ENCODE measurements at places on chromosomes 5 and 9.

DNA sequence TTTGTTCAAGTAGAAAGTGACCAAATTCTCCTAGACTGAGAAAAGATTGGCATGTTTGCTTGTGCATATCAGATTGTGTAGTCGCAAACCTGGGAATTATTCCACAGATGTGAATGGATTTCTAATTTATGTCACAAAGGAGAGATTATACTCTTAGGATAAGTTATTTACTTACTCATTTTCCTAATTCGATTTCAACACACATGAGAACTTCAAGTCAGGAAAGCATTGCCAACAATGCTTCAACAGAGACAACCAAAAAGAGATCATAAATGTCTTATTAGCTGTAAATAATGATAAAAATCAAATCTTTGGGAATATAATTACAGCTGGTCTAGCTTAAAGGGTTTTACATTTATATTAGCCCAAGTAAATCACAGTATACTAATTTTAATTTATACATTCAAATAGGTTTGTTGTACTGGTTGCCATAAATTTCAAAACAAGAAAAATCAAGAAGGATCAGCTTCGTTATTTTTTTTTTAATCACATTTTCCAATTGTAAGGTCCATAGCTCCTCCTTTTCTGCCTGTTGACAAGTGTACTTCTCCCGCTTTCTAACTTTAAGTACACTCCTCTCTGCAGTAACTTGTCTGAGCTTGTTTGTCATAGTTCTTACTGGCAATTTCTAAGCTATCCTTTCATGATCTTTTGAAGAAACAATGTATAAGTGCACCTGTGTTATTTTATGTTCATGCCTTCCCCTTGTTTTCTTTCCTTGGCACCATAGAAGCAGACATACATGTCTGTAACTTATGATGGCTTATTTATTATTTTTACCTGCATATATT is 246.6 kb downstream of the DEPDC1B start:
- DNase-seq: no peak

DNA sequence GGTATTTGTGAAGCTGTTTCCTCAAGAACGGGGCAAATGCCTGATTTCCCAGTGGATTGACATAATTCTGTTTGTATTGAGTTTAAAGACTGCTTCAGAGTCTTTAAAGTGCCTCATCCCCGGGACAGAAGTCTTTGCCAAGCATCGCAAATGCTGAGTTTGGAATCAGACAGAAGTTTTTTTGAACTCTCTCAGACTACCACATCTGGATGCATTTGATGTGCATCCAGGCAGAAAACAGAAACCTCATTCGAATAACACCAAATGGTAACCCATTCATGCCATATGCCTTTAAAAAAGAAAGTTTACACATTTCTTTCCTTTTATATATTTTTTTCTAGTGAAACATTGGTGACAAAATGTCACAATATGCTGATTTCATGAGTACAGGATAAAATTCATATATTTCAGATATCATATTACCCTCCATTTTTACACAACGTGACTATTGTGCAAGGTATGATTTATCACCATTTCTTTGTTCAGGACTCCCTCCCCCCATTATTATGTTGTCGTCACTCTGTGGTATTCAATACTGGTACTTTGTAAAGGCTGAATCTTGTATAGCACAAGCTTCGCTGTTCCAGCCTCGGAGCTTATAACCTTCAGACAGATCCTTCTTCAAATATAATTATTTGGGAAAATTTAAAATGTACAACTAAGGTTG is 91.1 kb downstream of the ZNF608 start:
- no peak for DNase-seq

- peak; percentile 80 for DNase-seq
Measured at GRCh38 chr5:139383275-139383992, at the start of gene SLC23A1. SLC23A1 (minus strand) TSS chr5:139383297; CDS start chr5:139383253, 44 bp downstream.

GRCh38 chr5:167219298-167219697 is 1072.1 kb upstream of the WWC1 start:
- no peak for DNase-seq

DNA sequence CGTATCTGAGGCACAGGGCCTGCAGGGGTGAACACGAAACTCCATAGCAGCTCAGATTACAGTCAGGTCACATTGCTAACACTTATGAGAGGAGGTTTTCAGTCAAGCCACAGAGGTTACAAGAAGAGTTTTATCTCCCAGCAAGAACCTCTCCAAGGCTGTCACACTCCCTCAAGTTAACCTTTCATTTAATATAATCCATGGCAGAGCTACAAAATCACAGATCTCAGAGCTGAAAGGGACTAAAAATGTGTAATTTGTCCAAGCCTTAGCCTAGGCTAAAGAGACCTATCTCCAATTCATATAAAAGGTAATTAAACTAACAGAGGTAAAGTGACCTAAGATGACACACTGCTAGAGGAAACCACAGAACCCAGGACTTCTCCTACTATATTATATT is 57.2 kb downstream of the MLANA start:
- no peak for DNase-seq

- no peak for DNase-seq
Measured at GRCh38 chr9:34252016-34252415, 73.2 kb downstream of the UBAP1 start.

- no peak for DNase-seq
Measured at GRCh38 chr9:106922026-106922425, 59.1 kb downstream of the ZNF462 start.

- DNase-seq: no peak
Measured at GRCh38 chr5:5314166-5314565, 108.3 kb upstream of the ICE1 start.

DNA sequence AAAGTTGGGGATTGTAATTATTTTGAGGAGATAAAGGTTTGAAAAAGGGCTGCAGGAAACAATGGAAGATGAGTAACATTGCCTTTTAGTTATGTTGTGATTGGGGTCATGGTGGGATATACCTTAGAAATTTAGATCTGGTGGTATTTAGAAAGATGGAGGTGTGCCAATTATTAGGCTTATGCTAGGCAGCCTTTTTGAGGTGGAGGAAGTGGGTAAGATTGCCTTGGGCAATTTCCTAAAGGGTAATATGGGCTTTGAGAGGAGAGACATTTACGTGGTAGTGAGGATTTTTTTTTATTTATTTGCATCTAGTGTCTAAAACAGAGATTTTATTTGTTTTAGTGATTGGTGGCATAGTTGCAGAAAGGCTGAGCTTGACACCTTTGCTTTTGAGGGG is 10.5 kb downstream of the HSPA4 start:
- DNase-seq: no peak

DNA sequence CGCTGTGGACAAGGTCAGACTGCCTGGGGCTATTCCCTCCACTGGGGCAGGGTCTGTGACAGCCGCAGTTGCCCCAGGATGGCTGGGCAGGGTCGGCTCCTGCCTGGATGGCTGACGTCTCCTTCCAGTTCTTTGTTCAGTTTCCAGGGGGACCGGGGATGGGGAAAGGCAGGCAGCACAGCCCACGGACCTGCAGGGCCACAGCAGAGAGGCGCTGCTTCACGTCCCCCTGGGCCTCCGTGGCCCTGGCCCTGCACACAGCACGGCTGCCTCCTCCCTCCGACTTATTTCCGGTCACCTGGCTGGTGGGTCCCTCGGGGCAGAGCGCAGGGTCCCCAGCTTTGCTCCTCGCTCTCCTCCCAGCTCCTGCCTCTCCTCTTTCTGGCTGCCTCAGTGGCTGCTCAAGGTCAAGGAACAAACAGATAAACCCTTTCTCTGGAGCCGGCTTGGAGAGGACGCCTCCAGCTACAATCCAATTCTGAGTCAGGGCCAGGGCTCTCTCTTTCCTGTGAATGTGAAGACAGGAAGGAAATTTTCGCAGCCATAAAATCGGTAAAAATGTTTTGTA is 169.7 kb downstream of the C9orf50 start:
- no peak for DNase-seq

DNA sequence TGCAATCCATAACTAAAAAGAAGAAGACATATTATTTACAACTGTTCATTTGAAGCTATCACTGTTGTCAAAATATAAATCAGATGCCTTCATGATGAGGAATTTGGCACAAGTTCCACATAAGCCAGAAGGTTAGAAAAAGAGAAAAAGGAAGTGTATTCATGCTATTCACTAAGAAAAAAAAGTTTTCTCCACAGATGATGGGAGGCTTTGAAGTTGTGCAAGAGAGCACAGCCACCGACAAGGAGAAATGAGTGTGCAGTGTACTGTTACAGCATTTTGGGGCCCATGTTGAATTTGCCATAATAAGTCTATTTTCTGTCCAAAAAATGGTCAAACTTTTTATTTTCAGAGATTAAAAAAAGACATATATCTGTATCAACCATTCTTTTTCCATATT is 32.9 kb upstream of the IFNK start:
- DNase-seq: no peak

DNA sequence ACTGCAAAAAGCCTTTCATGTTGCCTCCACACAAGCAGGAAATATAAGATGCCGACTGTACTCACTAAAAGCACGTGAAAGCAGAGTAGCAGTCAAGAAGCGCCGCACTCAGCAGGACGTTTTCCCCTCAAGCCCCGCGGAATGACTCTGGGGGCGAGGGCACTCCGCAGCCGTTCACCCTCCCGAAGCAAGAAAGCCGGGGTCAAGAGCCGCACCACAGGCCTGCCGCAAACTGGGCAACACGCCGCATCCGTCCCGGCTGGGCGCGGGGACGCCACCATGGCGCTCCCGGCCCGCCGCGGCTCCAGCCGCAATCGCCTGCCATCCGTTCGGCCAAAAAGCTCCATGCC is 364 bp downstream of the RPS6 start:
- DNase-seq: peak; percentile 42

DNA sequence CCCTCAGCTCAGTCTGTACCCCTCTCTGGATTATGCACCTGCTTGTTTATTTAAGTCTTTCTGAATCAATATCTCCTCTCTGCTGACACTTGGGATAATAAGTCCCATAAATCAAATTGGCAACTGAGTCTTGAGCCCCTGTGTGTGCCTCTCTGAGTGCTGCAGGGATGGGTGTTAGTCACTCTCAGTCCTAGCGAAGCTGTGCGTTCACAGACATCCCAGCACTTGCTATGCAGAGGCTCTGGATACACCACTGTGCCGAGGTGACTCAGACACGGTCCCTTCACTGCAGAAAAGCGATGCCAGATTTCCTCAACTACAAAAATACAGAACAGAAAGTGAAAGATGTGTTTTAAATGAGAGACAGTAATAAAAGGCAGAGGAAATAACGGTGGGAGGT is 4.1 kb upstream of the KCNMB1 start:
- no peak for DNase-seq

DNA sequence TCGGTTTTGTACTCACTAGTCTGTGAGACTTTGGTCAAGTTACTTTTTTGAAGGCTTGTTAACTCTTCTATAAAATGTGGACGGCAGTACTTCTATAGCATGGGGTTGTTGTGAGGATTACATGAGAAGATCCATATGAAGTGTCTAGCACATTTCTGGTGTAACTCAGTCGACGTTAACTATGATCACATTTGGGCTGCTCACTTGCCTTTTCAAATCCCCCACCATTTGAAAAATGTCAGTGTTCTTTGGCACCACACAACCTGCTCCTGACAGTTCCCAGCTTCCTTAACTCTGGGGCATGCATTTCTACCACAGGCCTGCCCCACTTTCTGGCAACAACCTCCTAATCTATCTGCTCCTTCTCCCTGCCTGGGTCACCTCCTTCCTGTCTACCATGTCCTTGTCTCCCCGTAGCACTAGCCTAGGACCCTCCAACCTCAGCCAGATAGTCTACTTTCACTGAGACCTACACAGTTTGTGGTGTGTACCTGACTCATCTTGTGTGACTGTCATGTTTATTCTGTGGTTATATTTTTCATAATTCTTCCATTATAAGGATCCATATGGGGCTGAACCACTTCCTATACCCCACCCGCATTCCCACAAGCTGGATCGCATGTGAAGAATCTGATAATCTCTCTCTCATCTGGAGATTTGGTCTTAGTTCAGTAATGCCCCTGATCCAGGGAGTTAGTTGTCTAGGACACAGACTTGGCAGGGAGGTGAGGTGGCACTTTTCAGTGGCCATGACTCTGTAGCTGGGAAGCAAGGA is 30.2 kb upstream of the BASP1 start:
- DNase-seq: no peak

DNA sequence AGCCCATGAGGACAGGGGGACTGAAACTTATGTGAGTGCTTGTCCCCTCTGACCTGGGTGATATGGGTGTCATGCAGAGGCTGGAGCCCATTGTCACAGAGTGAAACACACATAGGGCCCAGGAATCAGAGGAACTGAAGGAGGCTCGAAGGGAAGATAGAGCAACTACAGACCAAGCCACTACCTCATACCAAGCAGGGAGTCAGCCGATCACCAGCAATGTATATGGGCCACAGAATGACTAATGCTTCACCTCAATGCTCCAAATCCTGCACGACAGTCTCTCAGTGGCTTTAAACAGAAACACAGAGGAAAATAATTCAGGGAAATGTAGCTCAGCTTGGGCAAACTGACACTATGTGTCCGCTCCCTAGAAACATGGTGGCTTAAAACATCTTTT is 8.9 kb upstream of the FBXW11 start:
- DNase-seq: no peak

DNA sequence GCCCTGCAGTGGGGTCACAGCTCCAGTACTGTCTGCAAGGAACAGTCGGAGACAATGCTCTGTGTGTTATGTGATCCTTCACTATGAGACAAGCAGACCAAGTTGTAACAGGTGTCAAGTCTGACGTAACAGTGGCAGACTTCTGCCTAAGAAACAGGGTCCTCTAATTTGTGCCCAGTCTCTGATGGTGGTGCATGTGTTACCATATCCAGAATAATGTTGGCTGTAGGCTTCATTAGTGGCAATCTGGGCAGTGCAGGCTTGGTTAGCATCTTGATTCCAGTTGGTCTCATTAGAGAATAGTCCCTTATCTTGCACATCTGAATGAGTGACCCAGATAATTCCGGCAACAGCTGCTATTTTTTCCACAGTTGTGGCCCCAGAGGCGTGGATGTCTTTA is 33.8 kb downstream of the ZNF131 start:
- DNase-seq: no peak

DNA sequence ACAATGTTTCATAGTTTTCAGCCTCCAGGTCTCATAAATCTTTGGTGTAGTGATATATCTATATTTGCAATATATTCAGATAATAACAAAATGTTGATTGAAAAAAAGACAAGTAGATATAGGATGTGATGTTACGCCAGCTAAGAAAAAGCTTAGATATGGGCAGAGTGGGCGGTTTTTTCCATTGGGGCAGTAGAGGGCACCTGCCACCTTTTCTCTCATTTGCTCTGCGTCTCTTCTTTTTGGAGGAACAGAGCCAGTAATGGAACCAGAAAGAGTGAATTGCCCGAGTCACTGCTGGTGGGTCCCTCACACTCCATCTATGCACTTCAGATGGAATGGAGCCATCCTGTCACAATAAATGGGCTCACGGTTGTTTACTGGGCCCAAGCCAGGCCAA is 62.1 kb upstream of the FANCC start:
- DNase-seq: no peak

GRCh38 chr9:94056442-94056974 is 27.8 kb upstream of the PTPDC1 start:
- no peak for DNase-seq

All from transverse colon (tissue), 4 donors.